Occipital lobe (tissue), 3 donors: ENCODE measurements at places on chromosomes 7 and 10. TPM values are rescaled to one million over a fixed set of nuclear protein-coding genes. Genes with fewer than 3 reads are reported as not detected.

DNA sequence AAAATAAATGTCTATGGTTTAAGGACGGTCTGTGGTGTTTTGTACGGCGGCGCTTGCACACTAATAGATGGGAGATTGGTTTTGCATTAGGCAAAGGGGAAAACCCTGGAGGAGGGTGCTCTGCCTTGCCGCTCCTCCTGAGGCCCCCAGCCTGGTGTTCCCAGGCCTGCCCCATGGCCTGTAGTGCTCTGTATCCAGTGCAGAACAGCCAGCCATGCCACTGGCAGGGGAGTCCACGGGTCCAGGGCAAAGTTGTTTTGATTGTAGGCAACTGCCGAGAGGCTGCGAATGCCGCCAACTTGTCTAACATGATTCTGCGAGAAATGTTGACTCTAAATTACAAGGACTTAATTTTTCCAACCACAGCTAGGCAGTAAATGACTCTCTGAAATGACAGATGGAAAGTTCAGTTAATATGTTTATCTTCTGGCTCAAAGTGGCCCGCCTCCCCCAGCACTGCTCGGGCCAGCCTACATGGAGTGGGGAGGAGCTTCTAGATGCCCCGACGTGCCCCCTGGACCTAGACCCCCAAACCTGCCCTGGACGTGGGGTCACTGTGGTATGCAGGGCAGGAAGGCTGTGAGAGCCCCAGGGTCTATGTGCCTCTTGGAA, 104.6 kb upstream of the GDF10 start:
- DNase-seq, result no peak

DNA sequence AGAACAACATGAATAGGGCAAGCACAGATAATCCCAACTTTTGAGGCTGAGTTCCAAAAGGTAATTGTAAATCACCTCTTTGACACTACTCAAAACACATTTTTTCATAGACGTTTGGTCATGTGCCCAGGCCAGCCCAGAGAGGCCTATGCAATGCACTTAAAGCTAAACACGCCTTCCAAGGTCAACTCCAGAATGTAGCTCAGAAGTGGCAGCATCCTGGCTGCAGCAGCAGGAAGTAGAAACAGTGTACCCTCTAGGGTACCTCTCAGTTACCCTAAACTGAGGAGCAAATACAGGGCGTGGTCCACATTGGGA, 58.7 kb downstream of the OSBPL3 start:
- DNase-seq, result no peak

- no peak for DNase-seq
Observed at GRCh38 chr7:54186336-54186735, 355.8 kb upstream of the VSTM2A start.

DNA sequence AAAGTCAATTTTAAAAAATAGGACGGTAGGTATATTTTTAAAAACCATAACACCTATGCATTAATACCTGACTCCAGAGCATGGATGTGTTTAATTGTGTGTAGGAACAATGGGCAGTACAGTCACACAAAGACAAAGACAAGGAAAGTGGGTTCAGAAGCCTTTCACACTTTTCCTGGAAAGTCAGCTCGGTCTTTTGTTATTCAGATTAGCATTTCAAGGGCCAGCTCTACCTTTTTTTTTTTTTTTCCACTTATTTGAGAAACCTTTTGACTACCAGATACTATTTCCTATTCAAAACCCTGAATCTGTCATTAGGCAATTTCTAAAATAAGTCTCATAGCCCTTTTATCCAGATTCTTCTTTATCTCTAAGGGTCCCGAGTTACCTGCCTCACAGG, 401.9 kb downstream of the PARD3 start:
- DNase-seq, result no peak

Gene LIPN
- total RNA-seq, result not detected

Gene FAM25C
- total RNA-seq, result not detected

- no peak for DNase-seq
Observed at GRCh38 chr10:11104772-11105675, 87.4 kb downstream of the CELF2 start.

DNA sequence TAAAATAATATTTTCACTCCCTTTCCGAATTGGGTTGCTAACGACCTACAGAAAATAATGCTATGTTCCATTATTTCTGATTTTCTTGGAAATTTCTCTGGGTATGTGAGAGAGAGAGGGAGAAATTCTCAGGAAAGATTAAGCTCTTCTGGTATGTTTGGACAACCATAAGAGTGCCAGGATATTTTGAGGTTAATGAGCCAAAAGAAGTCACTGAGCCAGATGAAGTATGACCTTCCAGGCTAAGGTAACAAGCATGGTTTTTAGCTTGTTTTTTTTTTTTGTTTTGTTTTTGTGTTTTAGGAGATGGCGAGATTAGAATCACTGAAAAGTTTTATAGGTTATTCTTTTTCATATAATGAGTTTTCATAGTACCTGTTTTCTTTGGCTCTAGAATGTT, 171.0 kb upstream of the FOXP2 start:
- no peak for DNase-seq

Gene FRAT1
- total RNA-seq, result 5.6 TPM

GRCh38 chr7:129923709-129924108, 29.1 kb downstream of the UBE2H start:
- no peak for DNase-seq

DNA sequence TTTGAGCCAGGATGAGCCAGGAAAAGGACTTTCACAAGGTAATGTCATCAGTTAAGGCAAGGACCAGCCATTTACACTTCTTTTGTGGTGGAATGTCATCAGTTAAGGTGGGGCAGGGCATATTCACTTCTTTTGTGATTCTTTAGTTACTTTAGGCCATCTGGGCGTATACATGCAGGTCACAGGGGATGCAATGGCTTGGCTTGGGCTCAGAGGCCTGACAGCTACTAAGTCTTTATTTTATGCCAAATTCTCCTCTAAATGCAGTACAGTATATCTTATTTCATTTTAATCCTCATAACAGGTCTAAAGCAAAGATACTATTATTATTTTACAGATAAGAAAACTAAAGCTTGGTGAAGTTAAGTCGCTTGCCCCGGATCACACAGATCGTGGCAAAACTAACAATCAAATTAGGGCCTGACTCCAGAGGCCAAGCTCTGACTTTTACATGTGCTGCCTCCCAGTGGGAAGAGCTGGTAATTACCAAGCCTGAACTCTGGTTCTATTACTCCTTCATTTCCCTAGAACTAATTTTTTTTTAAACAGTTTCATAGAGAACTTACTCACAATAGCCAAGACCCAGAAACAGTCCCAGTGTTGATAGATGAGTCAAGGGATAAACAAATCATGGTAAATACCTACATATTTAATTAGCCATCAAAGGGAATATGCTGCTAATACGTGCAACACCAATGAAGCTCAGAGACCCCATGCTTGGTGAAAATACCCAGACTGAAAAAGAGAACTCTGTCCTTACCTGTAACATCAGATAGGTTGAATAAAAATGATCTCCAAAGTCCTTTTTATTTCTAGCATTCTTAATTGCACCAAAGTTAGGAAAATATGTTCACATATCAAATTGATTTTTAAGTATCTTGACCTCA, 35.4 kb downstream of the C7orf25 start:
- DNase-seq, result no peak

- DNase-seq, result no peak
Observed at GRCh38 chr7:127391591-127392181, 822 bp downstream of the ZNF800 start.

Gene TLX1
- total RNA-seq, result not detected

Gene MOGAT3
- total RNA-seq, result not detected

- peak; percentile 17 for DNase-seq
Observed at GRCh38 chr7:32218154-32218467, 147.9 kb upstream of the PDE1C start.

Gene CNNM1
- total RNA-seq, result 3.1 TPM

Gene CYP26C1
- total RNA-seq, result 0.16 TPM

Gene AGBL3
- 6.7 TPM for total RNA-seq

DNA sequence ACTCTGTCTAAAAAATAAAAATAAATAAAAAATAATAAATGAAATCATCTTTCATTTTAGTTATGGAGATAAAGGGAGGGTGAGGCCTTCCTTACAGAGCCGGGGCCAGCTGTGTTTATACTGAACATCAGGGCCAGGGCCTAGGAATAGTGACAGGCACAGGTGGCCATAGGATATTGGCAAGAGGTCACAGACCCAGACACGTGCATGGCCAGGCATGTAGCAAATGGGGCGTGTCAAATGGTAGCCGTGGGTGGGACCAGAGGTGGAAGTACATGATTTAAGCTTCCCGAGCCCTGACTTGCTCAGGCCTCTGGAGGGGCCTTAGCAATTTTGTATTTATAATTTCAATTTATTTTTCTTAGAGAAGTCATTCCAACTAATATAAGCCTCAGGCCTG, 353.0 kb downstream of the ANKRD30A start:
- no peak for DNase-seq

DNA sequence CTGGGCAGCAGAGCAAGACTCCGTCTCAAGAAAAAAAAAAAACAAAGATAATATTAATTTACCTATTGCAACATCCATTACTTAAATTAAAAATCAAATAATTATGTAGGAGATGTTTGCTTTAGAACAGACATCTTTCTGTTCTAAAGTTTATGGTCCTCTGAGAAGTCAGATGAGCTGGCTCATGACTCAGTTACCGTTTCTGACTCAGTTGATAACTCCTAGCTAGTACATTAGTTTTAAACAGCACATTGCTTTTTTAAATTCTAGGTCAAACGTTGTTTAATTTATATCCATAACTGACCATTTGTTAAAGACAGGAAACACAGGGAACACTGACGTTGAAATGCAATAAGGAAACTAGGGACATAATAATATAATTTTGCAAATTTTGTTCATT, 162.7 kb downstream of the ETV1 start:
- DNase-seq, result no peak

DNA sequence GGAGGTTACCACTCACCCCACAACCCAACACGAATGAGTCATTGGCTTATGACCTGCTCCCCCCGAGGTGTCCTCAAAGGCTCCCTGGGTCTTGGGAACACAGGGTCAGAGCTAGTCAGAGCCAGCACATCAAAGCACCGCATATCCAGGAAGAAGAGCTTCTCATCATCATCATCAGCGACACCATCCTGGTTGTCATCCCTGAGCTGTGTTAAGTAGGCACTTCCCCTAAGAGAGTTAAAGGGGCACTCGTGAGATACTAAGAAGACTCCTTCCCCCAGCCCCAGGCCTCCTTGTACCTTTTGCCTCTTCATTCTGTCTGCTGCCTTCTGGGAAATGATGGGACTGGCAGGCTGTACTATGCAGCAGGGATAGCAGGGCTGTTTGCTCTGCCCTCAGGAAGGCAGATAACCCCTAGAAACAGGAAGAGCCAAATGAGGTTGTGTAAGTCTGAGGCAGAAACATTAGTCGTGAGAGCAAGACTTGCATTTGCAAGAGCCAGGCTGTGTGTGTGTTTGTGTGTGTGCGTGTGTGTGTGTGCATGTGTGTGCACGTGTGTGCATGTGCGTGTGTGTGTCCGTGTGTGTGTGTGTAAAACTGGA, 11.1 kb upstream of the CPA1 start:
- no peak for DNase-seq

DNA sequence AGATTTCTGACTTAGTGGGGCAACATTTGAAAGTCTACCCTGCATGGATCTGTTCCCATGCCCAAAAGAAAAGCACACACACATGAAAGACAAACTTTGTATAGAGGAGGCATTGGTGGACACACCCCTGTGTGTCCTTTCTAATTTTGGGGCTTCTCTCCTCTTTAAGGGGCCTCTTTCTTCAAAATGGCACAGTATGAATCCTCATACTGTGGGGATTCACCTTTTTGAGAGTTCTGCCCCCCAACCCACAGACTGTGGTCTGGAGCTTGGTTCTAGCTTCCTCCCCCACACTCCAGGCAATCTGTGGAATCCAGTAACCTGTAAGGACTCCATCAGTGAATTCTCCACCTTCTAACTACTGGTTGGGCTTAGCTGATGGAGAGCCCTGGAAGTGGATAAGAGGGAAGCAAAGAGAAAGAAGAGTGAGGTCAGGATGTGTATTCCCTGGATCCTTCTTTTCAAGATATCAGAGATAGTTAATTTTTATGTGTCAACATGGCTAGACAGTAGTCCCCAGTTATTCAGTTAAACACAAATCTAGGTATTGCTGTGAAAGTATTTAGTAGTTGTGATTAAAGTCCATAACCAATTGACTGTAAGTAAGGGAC, 32.4 kb upstream of the CDK6 start:
- DNase-seq, result no peak

GRCh38 chr7:46558482-46559193, 637.6 kb upstream of the IGFBP3 start:
- DNase-seq, result no peak

Gene OGDHL
- total RNA-seq, result 4.2 TPM

DNA sequence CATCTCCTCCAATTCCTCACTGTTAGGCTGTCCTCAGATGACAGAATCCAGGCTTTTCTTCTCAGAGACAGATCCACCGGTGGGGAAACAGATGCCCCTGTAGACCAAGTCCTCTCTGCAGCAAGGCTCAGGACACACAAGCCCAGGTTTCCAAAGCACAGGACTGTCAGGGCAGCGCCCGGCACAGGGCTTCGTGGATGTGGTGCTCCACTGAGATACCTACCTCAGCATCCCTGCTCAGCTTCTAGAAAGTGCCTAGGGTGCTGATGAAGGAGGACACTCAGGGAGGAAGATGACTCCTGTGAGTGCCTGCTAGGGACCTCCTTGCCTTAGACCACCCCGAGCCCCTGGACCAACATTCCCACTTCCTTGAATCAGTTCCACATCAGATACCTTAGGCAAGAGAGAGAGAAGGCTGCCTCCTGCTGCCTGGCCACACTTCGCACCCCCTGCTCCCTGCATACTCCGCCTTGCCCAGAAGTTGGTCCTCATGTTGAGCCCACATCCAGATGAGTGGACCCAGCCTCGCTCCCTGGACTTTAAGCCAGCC, 8.9 kb upstream of the RBP3 start:
- DNase-seq, result no peak

- no peak for DNase-seq
Observed at GRCh38 chr7:2605608-2606538, 25.9 kb upstream of the TTYH3 start.

Gene PPP1R3A
- total RNA-seq, result not detected

DNA sequence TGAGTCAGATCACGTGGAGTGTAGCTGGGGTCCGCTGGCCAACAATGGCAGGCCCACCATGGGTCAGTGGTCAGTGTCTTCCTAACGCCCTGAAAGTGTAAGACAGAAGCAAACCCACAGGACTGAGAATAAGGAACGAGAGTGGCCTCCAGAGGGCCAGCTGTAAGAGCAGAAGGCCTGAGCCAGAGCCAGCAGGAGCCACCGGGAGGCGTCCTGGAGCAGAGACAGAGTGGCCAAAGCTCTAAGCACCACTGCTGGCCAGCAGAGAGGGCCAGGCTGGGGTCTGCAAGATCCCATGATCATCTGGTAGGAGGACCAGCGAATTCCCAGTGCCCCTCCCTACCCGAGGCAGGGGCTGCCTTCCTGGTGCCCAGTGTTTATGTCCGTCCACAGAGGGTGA, 9.2 kb downstream of the CCDC201 start:
- no peak for DNase-seq

Gene STEAP1B
- 1.1 TPM for total RNA-seq

Gene KMT2E
- 261 TPM for total RNA-seq

- DNase-seq, result no peak
Observed at GRCh38 chr10:50648089-50648934, 24.6 kb upstream of the SGMS1 start.

GRCh38 chr7:84117304-84117703, 77.3 kb downstream of the SEMA3A start:
- no peak for DNase-seq

GRCh38 chr7:91929463-91929862, 11.2 kb upstream of the AKAP9 start:
- DNase-seq, result no peak
